ELF-1 (cell line): ENCODE measurements at places on chromosomes 16 and 17.

DNA sequence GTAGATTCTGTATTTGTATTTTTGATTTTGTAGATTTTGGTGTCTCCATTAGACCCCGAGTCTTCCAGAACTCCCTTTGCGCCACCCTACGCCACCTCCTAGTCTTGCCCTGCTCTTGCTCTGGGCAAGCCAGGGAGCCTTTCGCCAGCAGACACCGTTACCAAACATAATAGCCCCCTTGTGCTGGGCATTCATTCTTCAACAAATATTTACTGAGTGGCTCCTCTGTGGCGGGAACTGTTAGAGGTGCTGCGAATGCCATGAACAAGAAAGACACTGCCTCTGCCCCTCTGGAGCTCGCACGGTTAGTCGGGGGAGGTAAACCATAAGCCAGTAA, 841 bp upstream of the GPT2 start:
- DNase-seq = no peak

DNA sequence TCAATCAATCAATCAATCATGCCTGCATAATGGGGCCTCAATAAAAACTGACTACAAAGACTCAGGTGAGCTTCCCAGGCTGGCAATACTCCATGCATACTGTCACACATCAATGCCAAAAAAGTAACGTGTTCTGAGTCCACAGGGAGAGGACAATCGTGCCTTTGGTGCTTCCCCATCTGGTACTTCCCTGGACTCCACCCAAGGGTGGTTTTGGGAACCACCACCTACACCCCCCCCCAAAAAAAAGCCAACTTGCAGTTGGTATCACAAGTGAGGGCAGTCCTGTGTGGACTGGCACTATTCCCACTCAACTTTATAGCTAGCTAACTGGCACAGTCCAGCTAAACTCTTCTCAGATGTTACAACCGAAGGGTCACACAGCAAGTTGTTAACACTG, 3.1 kb downstream of the ZDHHC7 start:
- DNase-seq = no peak

DNA sequence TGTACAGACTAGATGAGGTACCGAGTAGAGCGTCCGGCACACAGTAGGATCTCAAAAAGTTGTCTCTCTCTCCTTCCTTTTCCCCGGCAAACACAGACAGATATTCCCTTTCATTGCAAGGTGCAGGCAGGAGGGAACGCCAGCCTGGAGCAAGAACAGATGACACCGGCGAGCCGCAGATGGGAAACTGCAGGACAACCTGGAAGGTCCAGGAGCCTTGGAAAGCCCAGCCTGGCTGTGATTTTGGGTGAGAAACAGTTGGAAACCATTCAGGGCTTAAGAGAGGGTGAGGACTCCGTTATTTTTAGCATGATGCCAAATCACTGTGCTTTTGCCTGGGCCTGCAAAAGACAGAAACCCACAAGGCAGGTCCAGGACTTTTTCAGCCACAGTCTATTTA, 7.3 kb downstream of the CDH11 start:
- no peak for DNase-seq

GRCh38 chr16:46853713-46854443, 22.9 kb upstream of the C16orf87 start:
- DNase-seq = peak; percentile 93

GRCh38 chr16:6247775-6248174, 1084.9 kb upstream of the RBFOX1 start:
- DNase-seq = no peak
